Inflammatory macrophage (primary cell): ENCODE measurements at places on chromosomes 2 and 18.

DNA sequence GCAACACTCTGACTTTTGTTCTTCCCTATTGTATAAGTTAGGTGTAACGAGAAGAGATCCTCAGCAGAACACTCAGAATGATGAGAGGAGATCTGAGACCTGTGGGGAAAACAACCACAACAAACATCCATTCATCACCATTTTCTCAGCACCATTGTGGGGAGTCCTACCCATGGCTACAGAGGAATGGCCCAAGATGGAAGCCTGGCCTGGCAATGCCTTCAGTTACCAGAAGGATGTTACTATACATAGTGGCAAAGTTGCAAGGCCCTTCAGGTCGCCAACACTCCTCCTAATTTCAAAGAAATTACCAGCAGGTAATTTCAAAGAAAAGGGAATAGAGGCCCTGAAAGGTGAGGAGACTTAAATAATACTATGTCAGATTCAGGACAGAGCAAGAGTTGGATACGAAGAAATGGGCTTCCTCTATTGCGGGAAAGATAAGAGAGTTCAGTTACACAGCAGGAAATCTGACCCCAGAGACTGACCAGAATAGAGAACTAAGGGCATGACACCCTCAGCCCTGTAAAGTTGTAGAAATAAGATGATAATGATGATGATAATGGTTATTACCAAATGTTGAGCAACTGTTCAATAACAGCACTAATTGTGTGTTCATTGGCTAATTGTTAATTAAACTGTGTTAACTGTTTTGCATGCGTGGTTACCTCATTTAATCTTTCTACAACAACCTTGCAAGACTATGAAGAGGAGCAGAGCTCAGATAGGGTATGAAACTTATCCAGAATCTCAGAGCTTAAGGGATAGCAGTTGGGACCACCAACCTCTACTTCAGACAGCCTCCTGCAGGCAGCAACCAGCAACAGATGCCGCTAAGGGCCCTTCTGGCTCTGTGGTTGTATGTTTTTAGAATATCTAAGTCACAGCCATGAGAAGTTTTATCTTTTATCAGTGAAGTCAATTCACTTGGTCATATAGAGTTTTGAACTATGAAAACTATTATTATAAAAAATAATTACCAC, 37.5 kb downstream of the DHRS9 start:
- DNase-seq = peak; percentile 61

GRCh38 chr2:163808406-163808805, 72.6 kb upstream of the FIGN start:
- no peak for DNase-seq

DNA sequence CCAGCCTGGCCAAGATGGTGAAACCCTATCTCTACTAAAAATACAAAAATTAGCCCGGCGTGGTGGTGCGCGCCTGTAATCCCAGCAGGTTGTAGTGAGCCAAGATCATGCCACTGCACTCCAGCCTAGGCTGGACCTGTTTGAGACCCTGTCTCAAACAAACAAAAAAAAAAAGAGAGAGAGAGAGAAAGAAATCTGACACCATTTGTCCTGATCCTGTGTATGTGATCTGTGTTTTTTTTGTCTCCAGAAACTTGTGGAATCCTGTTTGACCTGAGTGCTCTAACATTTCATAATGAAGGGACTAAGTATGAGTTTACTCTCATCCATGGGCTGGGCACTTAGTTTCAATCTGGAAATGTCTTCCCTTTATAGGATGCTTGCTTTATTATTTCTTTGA, 6.4 kb upstream of the ITPRIPL1 start:
- no peak for DNase-seq

- no peak for DNase-seq
Observed at GRCh38 chr2:127065940-127066318, 41.0 kb downstream of the BIN1 start.

- DNase-seq = peak; percentile 98
Observed at GRCh38 chr2:218733171-218734021, 22.8 kb downstream of the TTLL4 start.

DNA sequence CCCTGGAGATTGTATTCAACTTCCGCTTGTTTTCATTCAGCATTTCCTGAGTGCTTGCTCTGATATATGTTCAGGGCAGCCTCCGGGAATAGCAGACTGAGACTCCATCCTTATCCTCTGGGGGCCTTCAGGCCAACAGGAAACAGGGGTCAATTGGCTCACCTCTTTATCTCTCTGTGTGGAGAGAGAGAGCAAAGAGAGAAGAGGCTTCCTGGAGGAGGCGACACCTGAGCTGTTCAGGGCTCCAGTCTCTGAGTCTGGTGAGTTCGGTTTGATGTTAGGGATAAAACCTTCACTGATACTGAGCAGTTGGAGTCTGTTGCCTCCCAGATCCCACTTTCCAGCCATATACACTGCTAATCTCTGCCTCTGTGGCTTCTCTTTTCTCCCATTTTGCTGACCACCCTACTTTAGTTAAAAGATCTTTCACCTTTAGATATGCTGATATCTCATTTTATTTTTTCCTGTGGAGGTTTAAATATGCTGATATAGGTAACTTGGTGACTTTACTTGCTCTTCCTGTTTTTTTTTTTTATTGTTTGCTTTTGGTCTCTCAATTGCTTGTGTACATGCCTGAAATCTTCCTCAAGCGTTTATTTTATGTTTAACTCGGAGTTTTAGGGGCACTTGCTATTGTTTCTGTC, 56.9 kb downstream of the KCNS3 start:
- no peak for DNase-seq

GRCh38 chr2:26696351-26696816, 3.9 kb downstream of the KCNK3 start:
- DNase-seq = no peak

DNA sequence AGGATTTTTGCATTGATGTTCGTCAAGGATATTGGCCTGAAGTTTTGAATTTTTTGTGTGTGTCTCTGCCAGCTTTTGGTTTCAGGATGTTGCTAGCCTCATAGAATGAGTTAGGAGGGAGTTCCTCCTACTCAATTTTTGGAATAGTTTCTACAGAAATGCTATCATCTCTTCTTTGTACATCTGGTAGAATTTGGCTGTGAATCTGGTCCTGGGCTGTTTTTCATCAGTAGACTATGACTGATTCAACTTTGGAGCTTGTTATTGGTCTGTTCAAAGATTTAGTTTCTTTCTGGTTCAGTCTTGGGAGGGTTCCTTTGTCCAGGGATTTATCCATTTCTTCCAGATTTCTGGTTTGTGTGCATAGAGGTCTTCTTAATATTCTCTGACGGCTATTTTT, 166.7 kb downstream of the ST6GAL2 start:
- no peak for DNase-seq

DNA sequence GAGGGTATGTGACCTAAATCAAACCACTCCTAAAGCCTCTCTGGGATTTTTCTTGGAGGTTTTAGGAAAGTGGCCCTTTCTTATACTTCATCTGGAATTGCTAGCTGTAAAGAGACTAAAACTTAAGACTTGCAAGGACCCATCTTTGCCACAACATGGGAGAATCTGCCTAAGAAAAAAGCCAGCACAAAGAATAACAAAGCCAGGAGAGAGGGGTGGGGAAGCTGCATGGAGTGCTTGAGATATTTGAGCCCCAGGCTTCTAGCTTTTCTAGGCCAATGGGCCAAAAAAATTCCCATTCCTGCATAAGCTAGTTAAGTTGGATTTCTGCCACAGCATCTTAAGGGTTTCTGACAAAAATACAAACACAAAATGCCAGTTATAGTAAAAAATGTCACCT, 38.5 kb upstream of the LYPD6 start:
- no peak for DNase-seq

DNA sequence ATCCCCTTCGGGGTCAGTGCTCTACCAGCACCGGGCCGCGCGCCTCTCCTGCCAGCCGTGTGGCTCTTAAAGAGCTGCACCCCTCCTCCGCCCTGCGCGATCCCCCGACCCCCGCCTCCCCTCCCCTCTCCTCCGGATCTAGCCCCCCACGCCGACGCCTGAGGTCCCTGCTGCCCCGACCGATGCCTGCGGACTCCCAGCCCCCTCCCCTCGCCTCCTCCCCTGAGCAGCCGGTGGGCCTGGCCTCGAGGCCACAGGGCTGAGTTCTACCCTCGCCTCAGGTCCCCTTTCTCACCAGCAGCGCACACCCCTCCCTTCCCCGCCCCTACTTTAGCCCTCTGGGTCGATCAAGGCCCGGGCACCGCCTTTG, 5.8 kb upstream of the SIX3 start:
- DNase-seq = no peak

DNA sequence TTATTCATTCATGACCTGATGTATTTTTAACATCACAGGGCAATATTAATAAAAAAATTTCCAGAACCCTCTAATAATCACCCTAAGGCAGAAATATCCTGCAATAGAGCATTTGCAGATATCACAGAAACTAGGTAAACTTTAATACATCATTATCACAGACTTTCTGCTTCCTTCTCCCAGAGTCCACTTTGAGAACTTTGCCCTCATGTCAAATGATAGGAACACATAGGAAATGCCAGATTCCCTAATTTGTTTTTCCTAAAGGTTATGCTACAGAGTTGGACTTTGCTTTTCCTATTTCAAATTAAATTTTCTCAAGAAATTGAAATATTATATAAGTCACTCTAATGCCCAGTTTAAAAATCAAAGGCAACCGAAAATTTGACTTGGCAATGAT, 352.8 kb upstream of the LRP1B start:
- DNase-seq = no peak
